ENCODE measurements at places on chromosomes 2 and 18.

DNA sequence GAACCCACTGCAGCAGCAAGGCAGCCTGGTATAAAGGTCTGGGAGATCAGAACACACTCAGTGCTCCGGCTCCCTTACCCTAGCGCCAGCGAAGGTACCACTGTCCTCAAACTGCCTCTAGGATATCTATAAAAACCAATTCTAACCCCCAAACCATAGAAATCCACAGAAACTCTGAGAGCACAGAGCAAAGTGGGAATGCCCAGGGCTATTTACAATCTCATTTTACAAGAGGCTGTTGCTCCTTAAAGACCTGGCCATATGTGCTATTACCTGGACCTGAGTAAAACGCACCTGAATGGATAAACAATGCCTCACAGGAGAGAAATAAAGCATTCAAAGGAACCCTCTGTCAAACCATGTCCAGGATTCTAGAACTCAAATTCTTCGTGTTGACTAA is 4.3 kb downstream of the STK39 start:
- no peak for DNase-seq

DNA sequence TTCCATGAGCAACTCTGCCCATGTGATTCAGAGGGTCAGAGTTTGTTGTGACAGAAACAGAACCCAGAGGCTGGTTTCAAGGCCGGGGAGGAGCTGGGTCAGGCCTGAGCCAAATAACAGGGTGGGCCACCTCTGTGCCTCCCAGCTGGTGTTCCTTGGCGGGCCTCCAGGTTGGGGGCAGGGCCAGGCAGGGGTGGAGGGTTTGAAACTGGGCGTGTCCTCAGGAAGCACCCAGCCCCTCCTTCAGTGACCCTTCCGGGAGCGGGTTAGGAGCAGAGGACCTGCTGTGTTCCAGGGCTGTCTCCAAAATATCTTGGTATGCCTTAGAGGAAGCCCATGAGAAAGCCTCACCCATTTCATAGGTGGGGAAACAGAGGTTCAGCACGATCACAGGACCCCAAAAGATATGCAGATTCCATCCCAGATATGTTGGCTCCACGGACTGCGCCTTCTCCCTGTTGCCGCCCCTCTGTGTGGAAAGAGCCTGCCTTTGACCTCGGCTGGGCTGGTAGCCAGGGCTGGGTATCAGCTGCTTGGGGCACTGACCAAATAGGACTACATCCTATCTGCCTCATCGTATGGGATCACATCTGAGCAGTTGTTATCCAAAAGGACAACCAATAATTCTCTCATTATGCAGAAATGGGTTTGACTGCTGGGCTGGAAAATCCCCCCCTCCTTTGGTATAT is 74.8 kb upstream of the GLI2 start:
- no peak for DNase-seq

DNA sequence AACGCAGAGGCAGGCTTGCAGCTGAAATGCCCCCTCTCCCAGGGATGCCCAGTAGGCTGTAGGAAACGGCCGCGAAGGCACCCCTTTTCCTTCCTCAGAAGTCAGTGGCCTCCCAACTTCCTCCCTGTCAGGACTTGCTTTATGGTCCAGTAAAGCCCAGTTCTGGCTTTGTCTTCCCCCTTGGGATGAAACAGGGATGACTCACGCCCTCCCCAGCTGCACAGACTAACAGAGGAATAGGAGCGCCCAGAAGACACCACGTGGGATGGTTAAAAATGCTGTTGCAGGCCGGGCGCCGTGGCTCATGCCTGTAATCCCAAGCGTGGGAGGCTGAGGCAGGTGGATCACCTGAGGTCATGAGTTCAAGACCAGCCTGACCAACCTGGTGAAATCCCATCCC is 6.9 kb downstream of the CREG2 start:
- no peak for DNase-seq

DNA sequence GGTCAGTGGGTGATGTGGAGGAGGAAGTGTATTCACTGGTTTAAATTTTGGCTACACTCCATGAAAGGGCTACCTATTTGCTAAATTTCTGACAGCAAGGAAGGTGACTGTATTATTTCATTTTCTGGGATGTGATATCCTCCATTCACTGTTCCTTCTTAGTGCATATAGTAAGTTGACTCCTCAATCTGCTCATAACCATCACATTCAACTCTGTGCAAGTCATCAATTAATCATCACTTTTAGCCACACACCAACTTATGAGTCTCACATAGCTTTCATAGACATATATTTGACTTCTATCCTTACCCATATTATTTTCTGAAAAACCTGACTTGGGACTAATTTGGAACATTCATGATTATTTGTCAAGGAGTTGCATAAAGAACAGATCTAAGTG is 16.9 kb downstream of the KLHL41 start:
- no peak for DNase-seq

DNA sequence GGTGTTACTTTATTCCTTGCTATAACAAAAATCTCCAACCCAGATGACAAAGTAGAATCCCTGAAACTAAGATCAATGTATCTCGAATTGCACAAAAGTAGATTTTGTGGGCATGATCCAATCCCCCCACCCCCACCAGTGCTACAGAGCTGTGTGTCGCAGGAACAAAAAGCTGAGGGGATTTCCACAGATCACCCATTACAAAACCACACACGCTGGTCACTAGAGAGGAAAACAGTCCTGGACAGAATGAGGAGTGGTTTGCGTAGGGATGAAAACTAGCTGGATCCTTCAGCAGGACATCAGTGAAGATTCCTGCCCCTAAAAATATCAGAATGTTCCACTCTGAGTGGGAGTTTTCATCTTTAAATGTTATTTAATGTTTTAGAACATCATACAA is 165.3 kb upstream of the STK17B start:
- DNase-seq, result no peak

DNA sequence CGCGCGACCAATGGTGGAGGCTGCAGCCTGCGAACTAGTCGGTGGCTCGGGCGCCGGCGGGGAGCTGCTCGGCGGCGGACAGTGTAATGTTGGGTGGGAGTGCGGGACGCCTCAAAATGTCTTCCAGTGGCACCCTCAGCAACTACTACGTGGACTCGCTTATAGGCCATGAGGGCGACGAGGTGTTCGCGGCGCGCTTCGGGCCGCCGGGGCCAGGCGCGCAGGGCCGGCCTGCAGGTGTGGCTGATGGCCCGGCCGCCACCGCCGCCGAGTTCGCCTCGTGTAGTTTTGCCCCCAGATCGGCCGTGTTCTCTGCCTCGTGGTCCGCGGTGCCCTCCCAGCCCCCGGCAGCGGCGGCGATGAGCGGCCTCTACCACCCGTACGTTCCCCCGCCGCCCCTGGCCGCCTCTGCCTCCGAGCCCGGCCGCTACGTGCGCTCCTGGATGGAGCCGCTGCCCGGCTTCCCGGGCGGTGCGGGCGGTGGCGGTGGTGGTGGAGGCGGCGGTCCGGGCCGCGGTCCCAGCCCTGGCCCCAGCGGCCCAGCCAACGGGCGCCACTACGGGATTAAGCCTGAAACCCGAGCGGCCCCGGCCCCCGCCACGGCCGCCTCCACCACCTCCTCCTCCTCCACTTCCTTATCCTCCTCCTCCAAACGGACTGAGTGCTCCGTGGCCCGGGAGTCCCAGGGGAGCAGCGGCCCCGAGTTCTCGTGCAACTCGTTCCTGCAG is at the start of gene HOXD9:
Gene HOXD9 (plus strand): TSS at position 37 of the 728 bp plus-strand sequence. CDS start 50 bp downstream, at position 87.
- no peak for DNase-seq

- no peak for DNase-seq
Measured at GRCh38 chr2:172456002-172456401, 28.6 kb downstream of the ITGA6 start.

DNA sequence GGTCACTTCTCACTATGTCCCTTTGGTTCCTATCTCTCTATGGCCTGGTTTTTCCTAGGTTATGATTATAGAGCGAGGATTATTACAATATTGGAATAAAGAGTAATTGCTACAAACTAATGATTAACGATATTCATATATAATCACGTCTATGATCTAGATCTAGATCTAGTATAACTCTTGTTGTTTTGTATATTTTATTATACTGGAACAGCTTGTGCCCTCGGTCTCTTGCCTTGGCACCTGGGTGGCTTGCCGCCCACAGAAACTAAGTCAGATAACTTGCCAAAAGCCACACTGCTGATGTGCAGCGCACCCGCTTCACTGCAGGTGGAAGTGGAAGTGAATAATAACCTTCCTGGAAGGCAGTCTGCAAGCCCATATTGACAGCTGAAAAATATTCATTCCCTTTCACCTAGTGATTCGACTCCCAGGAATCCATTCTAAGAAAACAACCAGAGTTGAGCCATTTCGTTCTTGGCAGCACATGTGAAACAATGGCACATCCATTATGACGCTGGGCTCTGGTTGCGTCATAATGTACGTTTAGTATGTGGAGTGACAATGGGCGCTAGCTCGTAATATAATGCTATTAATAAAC is 725 bp upstream of the ANKRD53 start:
- no peak for DNase-seq

DNA sequence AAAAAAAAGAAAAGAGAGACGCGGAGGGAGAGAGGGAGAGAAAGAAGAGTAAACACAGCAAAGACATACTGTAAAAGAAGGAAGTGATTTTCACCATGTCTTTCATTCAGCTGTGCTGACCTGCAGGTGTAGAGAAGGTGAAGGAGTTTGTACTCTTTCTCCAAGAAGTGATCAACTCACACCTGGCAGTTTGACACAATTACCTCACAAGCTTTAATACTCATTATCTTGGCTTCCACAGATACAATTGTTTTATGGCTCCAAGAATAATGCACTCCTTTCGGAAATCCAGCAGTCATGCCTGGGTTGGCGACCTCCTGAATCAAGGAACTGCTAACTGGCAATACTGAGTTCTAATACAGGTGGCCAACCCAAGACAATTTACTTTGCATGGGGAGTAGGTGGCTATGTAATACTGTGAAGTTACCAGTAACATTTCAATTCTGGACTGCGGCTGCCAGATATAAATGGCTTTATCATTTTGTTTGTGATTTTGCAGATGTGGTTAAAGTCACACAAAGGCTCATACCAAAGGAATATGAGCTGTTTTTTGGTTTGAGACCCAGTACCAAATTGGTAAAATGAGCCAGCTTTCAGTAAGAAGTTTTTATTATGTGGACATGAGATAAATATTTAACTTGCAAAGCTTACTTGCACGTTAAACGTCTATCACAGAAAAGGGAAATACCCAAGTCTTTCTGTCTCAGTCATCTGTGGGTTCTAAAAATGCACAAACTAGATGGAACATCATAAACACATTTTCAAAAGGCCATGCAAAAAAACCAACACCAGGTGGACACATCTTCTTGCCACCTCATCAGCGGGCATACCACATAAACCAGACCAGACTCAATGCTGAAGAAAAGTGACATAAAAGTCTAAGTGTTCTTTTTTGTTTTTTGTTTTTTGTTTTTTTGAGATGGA is 69.3 kb downstream of the NCKAP5 start:
- no peak for DNase-seq

GRCh38 chr18:76674596-76674995 is 147.8 kb upstream of the ZNF236 start:
- no peak for DNase-seq

DNA sequence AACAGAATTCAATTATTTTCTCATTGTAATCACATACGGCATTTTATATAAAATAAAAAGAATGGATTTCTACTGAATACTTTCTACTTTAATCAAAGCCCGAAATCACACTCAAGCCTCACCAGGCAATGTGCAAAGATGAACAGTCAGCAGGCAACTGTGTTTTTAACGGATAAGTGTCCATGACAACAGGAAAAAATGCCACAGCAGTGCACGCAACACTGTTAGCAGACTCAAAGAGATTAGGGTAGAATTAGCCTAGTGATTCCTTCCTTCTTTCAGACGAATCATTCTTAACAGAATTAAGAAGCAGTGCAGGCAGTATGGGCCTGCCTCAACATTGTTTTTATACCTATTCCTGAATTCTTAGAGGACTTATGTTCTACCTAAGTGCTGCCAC is 135.6 kb downstream of the CDH2 start:
- DNase-seq, result no peak

DNA sequence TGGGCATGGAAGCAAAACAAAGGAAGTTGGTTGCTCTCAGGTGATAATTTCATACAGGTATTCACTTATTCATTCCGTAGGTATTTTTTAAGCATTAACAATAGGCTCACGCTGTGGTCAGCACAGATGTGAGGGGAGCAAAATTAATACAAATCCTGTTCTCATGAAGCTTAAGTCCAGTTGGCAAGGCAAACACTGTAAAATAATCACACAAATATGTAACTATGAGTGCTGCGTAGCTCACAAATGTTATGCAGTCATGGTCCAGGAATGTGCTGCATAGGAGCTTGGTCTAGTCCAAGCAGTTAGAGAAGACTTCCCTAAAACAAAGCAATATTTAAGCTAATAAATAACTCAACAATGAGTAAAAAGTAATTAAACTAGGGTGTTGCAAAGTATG is 23.9 kb downstream of the SP5 start:
- no peak for DNase-seq

DNA sequence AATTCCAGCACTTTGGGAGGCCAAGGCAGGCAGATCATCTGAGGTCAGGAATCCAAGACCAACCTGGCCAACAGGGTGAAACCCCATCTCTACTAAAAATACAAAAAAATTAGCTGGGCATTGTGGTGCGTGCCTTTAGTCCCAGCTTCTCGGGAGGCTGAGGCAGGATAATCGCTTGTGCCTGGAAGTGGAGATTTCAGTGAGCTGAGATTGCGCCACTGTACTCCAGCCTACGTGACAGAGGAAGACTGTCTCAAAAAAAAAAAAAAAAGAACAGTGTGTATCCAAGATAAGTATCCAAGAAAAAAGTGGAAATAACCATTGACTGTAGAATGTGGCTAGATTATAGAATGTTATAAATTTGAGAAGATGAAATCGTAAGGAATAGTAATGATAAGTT is 142.1 kb downstream of the FAM124B start:
- no peak for DNase-seq

DNA sequence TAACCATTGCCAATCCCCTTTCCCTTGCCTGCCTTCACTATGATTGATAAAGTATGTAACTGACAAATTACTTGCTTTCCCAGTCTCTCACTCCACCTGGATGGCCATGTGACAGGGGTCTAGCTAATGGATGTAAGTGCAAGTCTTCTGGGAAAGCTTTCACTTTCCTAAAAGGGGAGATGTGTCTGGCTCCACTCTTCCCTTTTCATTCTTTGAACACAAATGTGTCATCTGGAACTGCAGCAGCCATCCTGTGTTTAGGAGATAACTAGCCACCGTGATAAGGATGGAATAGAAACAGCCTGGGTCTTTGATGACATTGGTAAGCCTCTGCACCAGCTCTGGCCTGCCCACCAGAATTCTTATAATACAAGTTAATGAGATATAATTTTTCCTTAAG is 38.2 kb downstream of the SNRPD1 start:
- no peak for DNase-seq

DNA sequence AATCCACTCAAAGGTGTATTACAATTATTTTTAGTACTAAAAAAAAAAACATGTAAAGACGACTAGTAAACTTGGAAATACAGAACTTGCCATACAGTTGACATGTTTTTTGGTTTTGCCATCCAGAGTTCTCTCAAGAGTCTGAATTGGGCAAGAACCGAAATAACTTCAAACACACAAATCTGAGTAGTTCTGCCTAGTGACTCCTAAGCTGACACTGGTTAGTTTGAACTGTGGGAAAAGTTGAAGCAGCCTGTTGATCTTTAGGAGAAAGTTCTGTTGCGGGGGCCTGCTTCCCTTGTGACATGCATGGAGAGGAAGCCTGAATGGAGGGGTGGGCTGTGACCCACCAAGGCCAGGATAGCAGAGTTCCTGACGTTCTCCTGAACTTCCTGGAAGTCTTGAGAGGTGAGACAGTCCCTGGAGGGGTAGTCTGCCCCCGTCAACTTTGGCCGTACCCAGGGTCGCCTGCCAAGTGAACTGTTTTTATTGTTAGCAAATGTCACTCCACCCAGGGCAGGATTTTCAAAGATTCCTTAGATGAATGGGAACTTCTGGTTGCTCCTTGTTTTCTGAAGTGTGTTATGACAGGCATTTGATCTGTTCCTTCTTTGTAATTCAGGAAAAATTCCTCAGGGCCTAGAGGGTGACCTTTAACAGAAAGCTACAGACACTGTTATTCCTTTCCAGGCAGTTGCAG is 85.6 kb upstream of the SPTBN1 start:
- DNase-seq, result no peak
